Epithelial cell of prostate (primary cell): ENCODE measurements at places on chromosomes 1 and 21.

DNA sequence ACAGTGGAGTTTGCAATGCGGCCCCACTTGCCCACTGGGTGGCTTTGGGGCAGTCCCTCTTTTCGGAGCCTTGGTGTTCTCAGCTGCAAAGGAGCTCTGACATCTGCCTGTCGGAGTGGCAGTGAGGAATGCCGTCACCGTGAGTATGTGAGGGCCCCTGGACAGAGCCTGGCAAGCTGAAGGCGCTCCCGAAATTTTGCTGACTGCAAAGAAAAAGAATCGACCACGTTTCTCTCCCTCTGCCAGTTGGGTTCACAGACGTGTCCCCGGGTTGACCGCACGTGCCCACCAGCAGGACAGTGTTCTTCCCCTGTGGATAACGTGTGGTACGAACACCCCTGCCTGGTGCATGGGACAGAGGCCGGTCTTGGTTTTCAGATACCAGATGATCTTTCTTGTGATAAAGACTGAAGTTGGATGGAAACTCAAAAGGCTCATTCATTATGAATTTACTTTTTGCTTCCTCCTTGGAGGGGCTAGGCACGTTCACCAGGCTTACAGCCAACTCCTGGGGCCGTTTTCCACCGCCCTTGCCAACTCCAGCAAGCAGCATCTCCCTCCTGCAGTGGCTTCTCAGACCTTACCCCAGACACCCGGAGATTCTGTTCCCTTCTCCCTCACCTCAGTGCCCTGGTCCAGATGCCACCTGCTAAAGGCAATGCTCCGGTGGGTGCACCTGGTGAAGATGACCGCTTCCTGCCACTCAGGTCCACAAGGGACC lies 29.7 kb downstream of the ECE1 start:
- DNase-seq: no peak

DNA sequence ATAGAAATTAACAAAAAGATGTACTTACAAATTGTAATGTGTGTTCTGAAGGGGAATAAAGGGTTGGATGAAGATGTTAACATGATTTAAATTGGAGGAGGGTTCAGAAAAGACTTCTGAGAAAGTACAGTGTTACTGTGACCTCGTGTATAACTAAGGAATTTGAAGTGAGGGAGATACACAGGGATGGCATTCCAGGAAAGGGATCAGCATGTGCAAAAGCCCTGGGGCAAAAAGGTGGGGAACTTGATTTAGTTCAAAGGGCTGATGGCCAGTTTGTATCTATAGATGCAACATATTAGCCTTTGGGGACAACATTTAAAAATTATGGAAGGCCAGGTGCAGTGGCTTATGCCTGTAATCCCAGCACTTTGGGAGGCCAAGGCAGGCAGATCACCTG lies 33.3 kb upstream of the DEGS1 start:
- no peak for DNase-seq

- no peak for DNase-seq
Measured at GRCh38 chr1:80436851-80437250, 1363.9 kb upstream of the ADGRL2 start.

- DNase-seq: no peak
Measured at GRCh38 chr1:231240531-231240882, 505 bp upstream of the GNPAT start.

GRCh38 chr1:17944646-17945045 lies 163.0 kb upstream of the IGSF21 start:
- DNase-seq: no peak

GRCh38 chr1:89839516-89839915 lies 18.7 kb downstream of the LRRC8D start:
- DNase-seq: no peak

GRCh38 chr21:41852151-41852928 lies 26.8 kb downstream of the PRDM15 start:
- no peak for DNase-seq

DNA sequence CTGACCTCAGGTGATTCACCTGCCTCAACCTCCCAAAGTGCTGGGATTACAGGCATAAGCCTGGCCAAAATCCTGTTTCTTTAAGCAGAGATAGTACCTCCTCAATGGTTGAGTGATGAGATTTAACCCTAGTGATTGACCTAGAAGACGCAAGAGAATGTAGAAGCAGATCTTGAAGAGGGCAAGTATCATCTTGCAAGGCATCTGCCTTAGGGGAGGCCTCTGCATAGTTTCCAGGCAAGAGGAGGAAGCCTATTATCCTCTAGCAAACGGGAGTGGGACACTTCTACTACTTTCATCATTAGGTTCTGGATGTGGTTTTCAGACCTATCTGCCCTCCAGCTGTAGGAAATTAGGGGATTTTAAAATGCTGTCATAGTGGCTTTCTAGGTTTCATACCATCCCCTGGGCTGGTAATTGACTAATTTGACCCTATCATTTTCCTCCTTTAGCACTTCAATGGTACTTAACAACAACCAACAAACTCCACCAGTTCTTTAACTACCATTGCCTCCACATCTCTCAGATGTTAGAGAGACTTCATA lies 10.0 kb upstream of the TRIM62 start:
- DNase-seq: no peak

GRCh38 chr1:152186556-152187285 lies 27.7 kb upstream of the RPTN start:
- no peak for DNase-seq

DNA sequence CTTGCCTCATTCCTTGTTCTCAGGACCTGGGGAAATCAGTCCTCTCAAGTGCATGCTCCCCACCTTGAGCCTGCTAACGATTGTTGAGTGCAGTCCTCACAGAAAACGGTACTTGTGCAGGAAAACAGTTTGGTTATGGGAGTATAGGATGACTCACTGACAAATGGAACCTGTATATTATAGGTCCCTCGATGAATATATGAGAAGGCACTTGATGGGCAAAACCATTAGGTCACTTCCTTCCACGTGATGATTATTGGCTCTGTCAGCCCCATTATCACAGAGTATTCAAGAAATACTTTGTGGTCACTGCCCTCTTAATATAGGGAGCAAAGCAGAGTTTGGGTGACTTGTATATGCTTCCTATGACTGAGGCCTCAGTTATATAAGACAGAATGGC lies 6.2 kb downstream of the CCDC17 start:
- DNase-seq: no peak

- DNase-seq: no peak
Measured at GRCh38 chr1:116881879-116882520, 27.7 kb upstream of the PTGFRN start.

DNA sequence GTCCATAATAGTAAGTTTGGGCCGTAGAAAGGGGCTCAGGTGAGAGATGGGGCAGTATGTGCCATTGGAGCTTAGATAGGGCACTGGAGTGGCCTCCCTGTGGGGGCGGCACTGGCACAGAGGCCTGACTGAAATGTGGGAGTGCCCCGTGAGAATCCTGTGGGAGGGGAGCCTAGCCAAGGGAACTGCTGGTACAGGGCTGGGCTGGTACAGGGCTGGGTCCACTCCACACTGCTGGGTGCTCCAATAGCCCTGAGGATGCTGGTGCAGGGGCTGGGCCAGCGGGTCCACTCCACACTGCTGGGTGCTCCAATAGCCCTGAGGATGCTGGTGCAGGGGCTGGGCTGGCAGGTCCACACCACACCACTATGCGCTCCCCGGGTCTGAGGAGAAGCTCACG lies 44.8 kb upstream of the PWP2 start:
- DNase-seq: no peak

DNA sequence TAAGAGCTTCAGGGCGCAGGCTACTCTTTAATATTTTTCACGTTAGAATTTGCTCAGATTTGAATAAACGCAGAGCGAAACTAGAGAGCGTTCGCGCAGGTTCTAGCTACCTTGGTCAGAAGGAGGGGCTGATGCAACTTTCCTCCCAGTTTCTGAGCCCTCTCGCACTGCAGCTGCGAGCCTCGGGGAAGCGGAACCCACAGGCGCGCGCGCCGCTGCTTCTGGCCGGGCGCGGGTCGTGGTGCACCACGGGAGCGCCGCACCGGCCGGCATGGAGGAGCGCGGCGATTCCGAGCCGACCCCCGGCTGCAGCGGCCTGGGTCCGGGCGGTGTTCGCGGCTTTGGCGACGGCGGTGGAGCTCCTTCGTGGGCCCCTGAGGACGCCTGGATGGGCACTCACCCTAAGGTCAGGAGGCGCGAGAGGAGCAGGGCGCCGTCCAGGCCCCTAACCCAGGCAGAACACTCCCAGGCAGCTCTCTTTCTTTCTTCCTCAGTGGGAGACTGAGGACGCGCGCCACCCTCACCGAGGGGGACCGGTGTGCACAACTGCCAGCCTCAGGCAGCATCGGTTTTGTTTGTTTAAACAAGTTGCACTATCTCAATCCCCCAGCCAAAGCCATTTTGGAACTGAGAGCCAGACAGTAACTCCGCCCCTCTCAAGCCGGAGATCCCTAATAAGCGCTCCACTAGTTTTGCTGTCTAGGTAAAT lies at the start of gene TSEN15:
Gene TSEN15 (plus strand): TSS at position 246 of the 709 bp plus-strand sequence. CDS start 26 bp downstream, at position 272.
- peak; percentile 20 for DNase-seq

DNA sequence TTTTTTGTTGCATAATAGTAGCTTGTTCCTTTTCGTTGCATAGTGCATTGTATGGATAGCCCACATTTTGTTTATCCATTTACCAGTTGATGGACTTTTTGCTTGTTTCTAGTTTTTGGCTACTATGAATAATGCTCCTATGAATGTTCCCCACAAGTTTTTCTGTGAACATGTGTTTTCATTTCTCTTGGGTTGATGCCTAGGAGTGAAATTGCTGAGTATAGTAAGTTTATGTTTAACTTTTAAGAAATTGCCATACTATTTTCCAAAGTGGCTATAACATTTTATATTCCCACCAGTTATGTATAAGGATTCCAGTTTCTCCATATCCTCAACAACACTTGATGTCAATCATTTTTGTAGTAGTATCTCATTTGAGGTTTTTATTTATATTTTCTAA lies 84.8 kb upstream of the CACYBP start:
- no peak for DNase-seq

DNA sequence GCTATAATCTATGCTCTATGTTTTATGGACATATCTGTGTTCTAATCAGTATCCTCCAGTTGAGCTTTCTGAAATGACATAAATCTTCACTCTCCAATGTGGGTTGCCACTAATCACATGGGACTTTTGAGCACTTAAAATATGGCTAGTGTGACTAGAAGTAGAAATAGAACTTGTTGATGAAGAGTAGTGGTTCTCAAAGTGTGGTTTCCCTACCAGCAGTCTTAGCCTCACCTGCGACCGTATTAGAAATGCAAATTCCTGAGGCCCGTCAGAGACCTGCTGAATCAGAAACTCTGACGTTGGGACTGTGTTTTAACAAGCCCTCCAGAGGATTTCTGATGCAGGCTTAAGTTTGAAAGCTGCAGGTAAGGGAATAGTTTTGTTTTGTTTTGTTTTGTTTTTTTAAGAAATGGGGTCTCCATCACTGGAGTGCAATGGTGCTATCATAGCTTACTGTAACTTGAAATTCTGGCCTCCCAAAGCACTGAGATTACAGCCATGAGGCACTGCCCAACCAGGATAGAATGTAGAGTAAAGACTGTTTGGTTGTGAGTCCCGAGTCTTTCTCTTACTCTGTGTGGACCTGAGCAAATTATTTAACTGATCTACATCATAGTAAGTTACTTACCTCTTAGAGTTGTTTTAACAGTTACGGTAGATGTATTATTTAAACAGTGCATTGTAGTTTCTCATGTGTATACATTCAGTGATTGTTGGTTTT lies 21.7 kb downstream of the GLRX2 start:
- DNase-seq: no peak
